ENCODE measurements at places on chromosomes 2 and 18.
A peak's percentile ranks its signal among the peaks of the same experiment; 100 is the strongest.

- DNase-seq: no peak
These were observed 147.0 kb upstream of the ALPP start for GRCh38 chr2:232231554-232231953.

- peak; percentile 97 for DNase-seq
These were observed 2.2 kb downstream of the ST3GAL5 start for GRCh38 chr2:85886590-85886989.

DNA sequence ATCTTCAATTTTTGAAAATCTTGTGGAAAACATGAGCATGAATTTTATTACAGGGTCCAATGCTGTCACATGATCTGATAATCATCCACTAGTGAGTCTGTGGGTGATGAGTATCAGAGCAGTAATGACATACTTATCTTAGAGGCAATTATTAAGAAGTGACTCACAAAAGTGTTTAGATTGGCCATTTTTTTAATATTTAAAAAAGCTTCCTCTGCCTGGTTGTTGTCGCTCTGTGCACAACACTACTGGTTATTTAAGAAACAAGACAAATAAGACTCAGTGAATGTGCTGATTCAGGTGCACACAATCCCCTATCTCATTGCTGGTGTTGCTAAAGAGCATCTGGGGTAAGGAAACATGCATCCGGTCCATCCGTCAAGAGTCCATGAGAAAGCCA, 665.8 kb upstream of the ZEB2 start:
- DNase-seq: peak; percentile 61

DNA sequence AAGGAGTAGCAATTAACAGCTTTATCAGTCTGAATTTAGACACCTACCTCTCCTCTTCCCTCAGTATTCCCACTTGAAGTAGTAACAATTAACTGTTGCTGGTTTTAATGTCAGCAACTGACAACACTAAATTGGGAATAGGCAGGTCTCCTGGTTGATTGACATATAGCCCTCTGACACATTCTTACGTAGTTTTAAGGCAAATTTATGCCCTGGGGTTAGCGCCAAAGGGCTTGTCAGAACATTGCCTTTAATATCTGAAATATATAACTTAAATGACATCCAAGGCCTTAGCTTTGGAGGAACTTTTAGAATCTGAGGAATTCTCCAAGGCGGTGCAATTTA, 7.4 kb downstream of the ASXL3 start:
- DNase-seq: no peak

- peak; percentile 75 for DNase-seq
These were observed 550.3 kb upstream of the HS6ST1 start for GRCh38 chr2:128868686-128869551.

- no peak for DNase-seq
These were observed 128.7 kb downstream of the EIPR1 start for GRCh38 chr2:3248754-3249475.

DNA sequence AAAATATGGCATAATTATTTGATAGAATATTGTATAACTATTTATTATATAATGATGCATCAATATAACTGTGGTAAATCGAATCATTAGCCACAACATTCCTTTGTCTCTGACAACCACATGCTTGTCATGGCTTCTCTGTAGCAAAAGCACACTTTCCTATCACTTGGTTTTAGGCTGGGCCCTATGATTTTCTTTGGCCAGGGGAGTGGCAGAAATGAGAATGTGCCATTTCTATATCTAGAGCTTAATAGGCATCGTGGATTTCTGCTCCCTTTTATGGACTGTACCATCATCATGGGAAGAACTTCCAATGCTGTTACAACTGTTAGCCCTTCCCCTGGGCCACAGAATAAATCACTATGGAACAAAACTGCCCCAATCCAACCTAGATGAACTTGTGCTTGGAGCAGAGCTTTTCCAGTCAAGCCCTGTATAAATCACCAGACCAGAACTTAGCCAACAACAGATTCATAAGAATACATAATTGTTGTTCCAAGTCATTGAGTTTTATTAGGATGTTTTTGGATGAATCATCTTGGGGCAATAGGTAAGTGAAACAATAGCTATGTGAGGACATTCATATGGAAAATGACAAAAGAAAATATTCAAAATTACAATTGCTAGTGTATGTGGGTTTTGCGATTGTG, 715.8 kb downstream of the ERBB4 start:
- no peak for DNase-seq

- DNase-seq: no peak
These were observed 177.0 kb downstream of the LDLRAD4 start for GRCh38 chr18:13395577-13395976.

DNA sequence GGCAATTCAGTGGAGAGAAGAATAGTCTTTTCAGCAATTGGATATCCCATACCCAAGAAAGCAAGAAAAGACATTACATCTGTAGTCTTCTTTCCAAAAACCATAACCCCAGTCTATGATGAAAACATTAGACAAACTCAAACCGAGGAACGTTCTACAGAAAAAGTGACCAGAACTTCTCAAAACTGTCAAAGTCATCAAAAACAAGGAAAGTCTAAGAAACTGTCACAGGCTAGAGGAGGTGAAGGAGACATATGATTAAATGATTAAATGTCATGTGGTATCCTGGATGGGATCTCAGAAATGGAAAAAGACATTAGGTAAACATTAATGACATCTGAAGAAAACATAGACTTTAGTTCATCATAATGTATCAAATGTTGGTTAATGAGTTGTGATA, 4.9 kb upstream of the USP40 start:
- no peak for DNase-seq

DNA sequence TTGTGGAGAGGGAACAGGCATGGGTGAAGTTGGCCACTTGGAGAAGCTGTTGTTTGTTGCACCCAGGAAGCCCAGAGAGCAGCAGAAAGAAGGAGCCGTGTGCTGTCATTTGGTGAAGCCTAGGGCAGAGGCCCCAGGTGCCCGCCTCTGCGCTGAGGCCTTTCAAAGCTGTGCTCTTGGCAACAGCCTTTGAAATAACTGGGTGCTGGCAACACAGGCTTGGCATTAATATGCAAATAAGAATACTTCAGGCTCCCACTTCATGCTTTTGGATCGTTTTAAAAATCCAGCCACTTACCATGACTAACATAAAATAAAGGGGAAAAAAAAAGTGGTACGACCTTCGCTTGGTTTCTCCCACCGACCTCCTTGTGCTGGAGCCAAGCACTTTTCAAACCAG, 41.1 kb downstream of the DHRS9 start:
- no peak for DNase-seq

DNA sequence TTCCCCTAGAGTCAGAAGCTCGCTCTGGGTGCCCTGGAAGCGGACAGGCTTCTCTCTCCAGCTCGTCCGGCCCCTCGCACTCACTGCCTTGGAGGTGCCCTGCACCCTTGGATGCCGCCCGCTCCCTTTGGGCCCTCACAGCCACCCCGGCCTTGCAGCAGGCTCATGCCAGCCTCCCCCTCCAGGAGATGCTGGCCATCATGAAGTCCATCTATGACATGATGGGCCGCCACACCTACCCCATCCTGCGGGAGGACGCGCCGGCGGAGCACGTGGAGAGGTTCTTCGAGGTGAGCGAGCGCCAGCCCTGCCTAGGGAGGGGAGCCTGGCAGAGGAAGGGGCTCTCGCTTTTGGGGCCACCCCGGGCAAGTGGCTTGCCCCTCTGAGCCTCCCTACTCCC, 20.3 kb upstream of the FAHD2A start:
- DNase-seq: no peak

- DNase-seq: peak; percentile 32
These were observed 31.5 kb downstream of the ACVR1C start for GRCh38 chr2:157596992-157597681.

DNA sequence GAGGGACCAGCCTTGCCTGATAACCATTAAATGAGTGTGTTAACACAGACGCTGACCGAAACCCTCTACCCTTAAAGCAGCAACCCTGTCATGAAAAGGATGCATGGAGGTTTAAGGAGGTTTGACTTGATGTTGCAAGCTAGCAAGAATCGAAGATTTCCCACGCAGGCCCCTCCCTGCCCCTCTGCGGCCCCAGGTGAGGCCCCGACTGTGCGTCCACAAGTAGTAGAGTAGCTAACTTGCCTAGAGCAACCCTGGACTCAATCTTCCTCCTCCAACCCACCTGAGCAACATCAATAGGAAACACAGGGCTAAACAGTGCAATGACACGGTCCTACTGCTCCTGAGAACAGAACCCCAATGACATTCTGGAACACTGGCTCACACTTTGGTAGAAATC, 150.1 kb downstream of the COL4A4 start:
- no peak for DNase-seq

- DNase-seq: no peak
These were observed 114.9 kb downstream of the GALNT13 start for GRCh38 chr2:153986488-153987229.

- no peak for DNase-seq
These were observed 34.3 kb downstream of the GPC1 start for GRCh38 chr2:240469740-240470139.

GRCh38 chr18:49548229-49548636, 13.6 kb upstream of the LIPG start:
- DNase-seq: peak; percentile 55

GRCh38 chr2:111216811-111217652, 96.3 kb downstream of the BCL2L11 start:
- DNase-seq: no peak

- DNase-seq: peak; percentile 85
These were observed 73.4 kb downstream of the CDCA7 start for GRCh38 chr2:173427887-173428668.

GRCh38 chr2:232273903-232274643, 104.5 kb upstream of the ALPP start:
- no peak for DNase-seq

DNA sequence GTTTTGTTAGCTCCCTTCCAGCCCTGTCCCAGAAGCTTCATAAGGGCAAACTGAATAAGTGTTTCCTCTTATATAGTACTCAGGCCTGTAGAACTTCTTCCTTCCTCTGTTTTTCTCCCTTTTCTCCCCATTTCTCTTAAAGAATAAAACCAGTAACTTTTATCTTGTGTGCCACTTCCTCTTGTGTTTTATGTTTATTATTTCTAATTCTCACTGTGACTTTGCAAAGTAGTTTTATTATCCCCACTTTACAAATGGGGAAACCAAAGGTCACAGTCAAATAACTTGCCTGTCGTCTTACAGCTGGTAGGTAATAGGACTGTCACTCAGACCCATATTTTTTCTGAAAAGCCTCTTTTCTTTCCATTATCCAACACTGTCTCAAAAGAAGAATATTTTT, 42.4 kb downstream of the RBBP8 start:
- DNase-seq: no peak

DNA sequence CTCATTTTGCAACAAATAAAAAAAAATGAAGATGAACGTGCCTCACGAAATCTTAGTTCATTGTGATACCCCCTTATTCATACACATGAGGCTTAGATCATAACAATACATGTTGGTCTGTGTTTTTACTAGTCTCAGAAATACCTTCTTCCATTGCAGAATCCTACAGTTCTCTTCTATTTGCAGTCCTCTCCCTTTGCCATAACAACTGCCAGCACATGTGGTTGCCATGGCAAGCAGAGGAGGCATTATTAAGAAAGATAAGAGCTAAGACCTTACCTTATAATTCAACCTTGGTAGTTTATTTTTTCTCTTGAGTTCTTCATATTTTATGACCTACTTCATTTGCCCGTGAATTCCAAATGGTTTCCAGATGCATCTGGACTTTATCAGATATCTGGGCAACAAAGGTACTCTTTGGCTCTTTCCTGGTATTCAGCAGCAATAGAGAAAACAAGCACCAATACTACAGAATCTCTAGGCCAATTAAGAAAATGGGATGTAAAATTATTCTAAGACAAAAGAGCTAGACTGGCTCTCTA, 524.0 kb downstream of the CMPK2 start:
- no peak for DNase-seq

GRCh38 chr18:24534737-24535136, 74.3 kb downstream of the HRH4 start:
- no peak for DNase-seq

- DNase-seq: no peak
These were observed 45.6 kb upstream of the ZC3H15 start for GRCh38 chr2:186440506-186440905.

GRCh38 chr2:133716166-133716565, 147.9 kb upstream of the NCKAP5 start:
- DNase-seq: no peak

DNA sequence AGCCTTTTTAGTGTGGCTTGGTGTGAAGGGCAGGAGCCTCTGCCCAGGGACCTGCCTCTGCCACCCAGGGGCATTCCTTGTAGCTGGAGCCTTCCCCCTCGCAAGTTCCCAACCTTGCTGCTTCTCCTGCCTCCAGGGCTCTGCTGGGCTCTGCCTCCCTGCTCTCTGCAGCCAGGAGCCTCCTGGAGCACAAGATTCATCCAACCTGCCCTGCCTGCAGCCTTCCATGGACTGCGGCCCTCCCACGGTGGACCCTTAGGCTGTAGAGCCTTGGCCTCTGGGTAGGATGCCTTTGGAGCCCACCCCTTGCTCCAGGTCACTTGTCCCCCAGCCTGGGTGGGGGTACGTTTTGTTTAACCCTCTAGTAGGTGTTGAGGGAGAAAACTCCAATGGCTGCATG, 2.5 kb downstream of the SLC66A3 start:
- no peak for DNase-seq

- DNase-seq: no peak
These were observed 22.7 kb downstream of the RUFY4 start for GRCh38 chr2:218091746-218092145.

DNA sequence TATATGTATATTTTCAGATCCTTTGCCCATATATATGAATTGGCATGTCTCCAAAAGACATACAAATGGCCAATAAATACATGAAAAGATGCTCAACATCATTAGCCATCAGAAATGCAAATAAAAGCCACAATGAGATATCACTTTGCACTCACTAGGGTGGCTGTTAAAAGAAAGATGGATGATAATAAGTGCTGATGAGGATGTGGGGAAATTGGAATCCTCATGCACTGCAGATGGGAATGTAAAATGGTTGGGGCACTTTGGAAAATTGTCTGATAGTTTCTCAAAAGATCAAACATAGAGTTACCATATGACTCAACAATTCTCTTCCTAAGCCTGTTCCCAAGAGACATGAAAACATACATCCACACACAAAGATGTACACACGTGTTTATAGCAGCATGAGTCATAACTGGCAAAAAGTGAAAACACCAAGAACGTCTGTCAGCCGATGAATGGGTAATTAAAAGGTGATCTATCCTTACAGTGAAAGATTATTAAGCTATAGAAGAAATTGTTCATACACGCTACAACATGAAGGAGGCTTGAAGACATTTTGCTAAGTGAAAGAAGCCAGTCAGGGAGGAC, 19.7 kb downstream of the NGEF start:
- peak; percentile 40 for DNase-seq

GRCh38 chr2:25960920-25961319, 21.4 kb downstream of the KIF3C start:
- DNase-seq: peak; percentile 23

GRCh38 chr2:140247451-140248195, 1467.4 kb upstream of the NXPH2 start:
- DNase-seq: peak; percentile 4

DNA sequence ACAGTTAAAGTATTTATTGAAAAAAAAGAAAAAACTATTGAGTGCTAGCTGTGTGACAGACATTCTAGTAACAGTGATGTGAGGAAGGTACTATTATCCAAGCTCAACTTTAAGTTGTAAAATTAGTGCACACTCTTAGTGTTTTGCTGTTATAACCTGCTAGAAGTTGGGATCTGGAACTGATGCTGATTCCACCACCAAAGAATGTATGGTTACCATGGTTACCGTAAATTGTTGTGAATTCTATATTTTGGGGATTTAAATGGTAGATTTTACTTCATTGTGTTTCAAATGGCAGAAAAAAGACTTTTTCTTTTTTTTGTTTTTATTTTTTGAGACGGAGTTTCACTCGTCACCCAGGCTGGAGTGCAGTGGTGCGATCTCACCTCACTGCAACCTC, 5.3 kb downstream of the AGFG1 start:
- peak; percentile 62 for DNase-seq

GRCh38 chr2:197145471-197146056, 165.0 kb downstream of the ANKRD44 start:
- DNase-seq: no peak

Data from fibroblast of skin of right biceps (primary cell).